ENCODE measurements at places on chromosomes 11 and 22. TPM values are rescaled to one million over a fixed set of nuclear protein-coding genes. Genes with fewer than 3 reads are reported as not detected.

The WNT7B gene
- total RNA-seq: under 0.01 TPM

The ARL2 gene
- total RNA-seq: 137 TPM

The TYR gene
- total RNA-seq: not detected

The ZNF215 gene
- total RNA-seq: 7.1 TPM

The C11orf91 gene
- total RNA-seq: 0.32 TPM

The CHADL gene
- 0.97 TPM for total RNA-seq

The SCGB1C1 gene
- not detected for total RNA-seq

The LARGE2 gene
- total RNA-seq: under 0.01 TPM

The OR56A1 gene
- not detected for total RNA-seq

The NAALAD2 gene
- 0.61 TPM for total RNA-seq

The KRTAP5-8 gene
- total RNA-seq: not detected

The FCHSD2 gene
- total RNA-seq: 18.5 TPM

The CCDC34 gene
- 8.4 TPM for total RNA-seq

The RFPL3 gene
- not detected for total RNA-seq

The MS4A15 gene
- not detected for total RNA-seq

The SLC43A1 gene
- total RNA-seq: 13.6 TPM

The MTNR1B gene
- not detected for total RNA-seq

The NFAM1 gene
- total RNA-seq: not detected

The MISFA gene
- 0.65 TPM for total RNA-seq

The SLC22A6 gene
- total RNA-seq: not detected

The UBQLNL gene
- total RNA-seq: not detected

The TRIM48 gene
- not detected for total RNA-seq

The MUC2 gene
- not detected for total RNA-seq

The PRRG4 gene
- total RNA-seq: under 0.01 TPM

The TMPRSS13 gene
- not detected for total RNA-seq

The P4HA3 gene
- 9.9 TPM for total RNA-seq

The YPEL4 gene
- total RNA-seq: not detected

The OR5L1 gene
- total RNA-seq: not detected

The XPNPEP3 gene
- 6.2 TPM for total RNA-seq

The CARD16 gene
- 18.8 TPM for total RNA-seq

The LMNTD2 gene
- 0.65 TPM for total RNA-seq
